ENCODE measurements at places on chromosomes 2 and 18.

- no peak for DNase-seq
Observed at GRCh38 chr2:43495727-43496126, 100.1 kb downstream of the THADA start.

DNA sequence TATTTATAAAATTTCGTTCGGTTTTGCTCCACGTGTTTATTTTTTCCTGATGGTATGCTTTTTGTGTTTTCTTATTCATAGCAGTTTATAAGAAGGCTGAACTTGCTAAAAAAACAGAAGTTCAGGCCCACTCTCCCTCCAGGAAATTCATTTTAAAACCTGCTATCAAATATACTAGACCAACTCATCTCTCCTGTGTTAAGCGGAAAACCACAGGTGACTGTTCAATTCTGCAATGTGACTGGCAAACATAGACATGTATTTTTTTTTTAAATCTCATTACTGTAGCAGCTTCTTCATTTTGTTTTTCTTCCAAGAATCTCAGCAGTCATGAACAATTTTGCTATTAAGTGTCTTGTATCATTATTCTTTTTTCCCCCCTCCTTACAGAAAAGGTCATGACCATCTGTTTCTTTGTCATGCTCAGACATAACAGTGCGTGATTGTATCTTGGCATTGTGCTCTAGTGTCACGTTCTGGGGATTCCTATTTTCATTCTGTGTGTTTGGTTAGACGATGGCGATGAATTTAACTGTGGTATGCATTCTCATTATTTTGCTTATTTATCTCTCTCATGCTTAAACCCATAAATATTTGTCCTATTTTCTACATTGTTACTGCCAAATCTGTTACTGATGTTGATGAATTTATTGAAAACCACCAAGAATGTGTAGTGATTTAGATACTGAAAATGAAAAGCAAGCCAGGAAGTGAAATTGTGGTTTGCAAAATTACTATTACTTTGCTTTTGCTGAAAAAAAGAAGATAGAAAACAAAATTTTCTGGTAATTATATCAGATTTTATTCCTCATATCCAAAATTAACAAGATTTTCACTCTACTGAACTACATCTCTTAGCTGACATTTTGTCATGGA lies 74.6 kb upstream of the UNC80 start:
- no peak for DNase-seq

GRCh38 chr2:62291517-62292137 lies 95.7 kb downstream of the B3GNT2 start:
- no peak for DNase-seq

DNA sequence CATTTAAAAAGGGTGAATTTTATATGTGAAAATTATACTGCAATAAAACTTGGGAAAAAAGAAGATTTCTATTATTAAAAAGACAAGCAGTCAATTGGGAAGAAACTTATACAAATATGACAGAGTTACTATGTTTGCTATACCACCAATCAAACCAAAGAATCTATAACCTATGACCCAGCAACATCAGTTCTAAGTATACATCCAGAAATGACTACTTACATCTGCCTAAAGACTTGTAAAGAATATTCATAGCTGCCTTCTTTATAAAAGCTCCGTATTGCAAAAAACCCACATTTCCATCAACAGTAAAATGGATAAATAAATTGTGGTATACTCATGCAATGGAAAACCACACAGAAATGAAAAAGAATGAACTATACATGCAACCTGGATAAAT lies 32.9 kb upstream of the NABP1 start:
- no peak for DNase-seq

- no peak for DNase-seq
Observed at GRCh38 chr2:167851323-167851860, 396.0 kb downstream of the STK39 start.

GRCh38 chr2:190626641-190627210 lies 22.2 kb upstream of the NAB1 start:
- no peak for DNase-seq

Measured in substantia nigra (tissue), 51 donors.